Amniotic stem cell (primary cell): ENCODE measurements at places on chromosomes 1 and 21.

- no peak for DNase-seq
Observed at GRCh38 chr1:25727635-25728286, 72.2 kb upstream of the SELENON start.

- DNase-seq = no peak
Observed at GRCh38 chr1:8198522-8198921, 119.4 kb upstream of the SLC45A1 start.

- no peak for DNase-seq
Observed at GRCh38 chr1:24498589-24498988, 4.0 kb upstream of the RCAN3 start.

DNA sequence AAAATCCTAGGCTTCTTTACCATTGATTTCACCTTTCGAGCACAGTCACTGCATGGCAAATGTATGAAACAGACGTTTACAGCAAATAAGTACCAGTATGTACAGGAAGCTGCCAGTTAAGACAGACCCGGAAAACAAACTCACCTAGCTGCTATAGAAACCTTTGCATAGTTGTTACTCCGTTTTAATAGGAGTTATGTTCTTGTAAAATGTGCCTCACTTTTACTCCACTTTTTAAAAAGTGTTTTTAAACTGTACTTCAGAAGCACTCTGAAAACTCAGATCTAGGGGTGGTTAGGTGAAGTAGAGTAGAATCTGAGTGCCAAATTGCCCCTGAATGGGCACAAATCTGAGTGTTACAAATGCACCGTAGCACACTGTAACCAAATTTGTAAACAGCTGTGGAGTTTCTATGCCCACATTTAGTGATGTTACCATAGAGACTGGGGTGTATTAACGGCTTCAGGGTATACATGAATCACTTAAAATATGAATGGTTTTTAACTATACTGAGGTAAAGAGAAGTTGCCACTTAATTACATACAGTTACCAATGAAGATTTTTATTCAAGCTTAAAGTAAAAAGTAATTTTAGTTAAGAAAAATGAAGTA lies 30.7 kb downstream of the CNIH4 start:
- no peak for DNase-seq

DNA sequence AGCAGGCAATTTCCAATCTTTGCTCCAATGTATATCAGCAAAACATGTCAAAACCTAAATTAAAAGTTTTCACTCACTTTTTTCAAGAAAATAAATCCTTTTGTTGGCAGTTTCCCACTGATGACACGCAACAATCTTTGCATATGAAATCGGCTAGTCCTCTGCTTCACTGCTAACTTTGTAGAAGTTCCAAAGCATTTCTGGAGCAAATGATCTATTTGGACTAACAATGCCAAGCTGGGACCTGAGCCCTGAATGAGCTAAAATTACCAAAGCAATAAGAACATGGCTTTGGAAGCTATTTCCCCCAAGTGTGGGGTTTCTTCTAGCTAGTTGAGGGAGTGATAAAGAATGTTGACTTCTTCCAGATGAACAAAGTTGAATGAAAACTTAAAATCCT lies 5.1 kb downstream of the BEND5 start:
- no peak for DNase-seq

GRCh38 chr1:185704181-185704580 lies 30.0 kb upstream of the HMCN1 start:
- DNase-seq = no peak

- no peak for DNase-seq
Observed at GRCh38 chr1:196380316-196380715, 227.9 kb downstream of the KCNT2 start.

DNA sequence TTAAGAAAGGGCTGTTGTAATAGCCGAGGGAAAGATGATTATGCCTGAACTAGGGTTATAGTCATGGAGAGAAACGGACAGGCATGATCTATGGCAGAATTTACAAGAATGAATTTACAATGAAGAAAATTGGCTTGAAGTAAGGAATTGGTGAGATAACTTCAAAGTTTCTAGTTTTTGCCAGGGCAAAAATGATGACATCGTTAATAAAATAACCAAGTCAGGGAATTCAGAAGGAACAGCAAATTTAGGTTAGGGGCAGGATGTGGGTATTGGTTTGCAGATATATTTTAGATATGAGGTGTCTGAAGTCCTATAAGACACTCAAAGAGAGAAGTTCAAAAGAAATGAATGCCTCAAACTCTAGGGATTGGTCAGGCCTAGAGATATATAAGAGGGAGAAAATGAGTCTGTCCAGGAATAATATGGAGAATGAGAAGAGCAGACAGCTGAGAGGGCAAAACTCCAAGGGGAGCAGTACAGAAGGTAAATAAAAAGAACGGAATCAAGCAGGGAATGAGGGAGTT lies 62.8 kb downstream of the IARS2 start:
- no peak for DNase-seq

DNA sequence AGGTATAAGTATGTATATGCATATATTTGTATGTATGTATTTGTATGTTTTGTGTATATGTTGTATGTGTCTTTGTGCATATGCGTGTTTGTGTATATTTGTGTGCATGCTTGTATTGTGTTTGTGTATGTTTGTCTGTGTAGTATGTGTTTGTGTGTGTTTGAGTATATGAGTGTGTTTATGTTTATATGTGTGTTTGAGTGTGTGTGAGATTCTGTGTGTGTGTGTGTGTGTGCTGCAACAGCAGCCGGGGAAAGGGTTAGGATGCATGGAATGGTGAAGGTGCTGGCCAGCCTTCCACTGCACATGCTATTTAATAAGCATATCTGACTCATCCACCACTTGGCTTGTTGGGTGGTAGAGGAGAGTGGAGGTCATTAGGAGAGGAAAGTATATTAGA lies 46.6 kb upstream of the RAB4A start:
- DNase-seq = no peak

DNA sequence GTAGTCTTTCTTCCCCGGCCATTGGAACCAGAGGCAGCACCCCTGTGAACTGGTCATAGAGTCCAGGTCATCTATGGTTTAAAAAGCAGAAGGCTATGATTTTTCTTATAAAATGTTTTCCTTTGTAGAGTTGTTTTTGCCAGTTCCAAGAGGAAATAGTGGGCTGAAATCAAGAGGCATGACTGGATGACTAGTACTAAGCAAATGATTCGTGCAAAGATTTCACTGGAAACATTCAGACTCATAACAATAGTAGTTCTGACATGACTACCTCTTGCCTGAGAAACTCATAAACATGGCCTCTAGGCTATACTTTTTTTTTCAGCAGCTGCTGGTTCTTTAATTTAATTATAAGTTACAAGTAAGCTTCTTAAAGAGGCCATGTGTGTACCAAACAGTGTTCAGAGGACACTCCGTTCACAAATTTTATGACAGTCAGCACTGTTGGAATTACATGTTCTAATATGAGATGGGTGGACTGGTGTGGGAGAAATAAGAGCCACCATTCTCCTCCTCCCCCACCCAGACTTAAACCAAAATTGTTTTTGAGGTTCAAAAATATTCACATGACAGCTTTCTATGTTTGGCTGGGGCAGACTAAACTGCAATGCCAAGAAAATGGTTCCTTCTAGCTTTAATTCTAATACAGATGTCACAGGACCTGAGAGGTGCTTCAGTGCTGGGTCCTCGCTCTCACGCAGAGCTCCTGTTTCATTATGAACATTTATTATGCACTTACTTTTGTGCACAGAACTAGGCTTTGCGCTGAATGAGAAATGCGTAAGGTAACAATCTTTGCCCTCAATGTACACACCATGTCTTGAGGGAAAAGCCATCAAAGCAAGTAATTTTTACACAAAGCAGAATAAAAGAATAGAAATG lies 147.5 kb downstream of the ZC3H11B start:
- no peak for DNase-seq

DNA sequence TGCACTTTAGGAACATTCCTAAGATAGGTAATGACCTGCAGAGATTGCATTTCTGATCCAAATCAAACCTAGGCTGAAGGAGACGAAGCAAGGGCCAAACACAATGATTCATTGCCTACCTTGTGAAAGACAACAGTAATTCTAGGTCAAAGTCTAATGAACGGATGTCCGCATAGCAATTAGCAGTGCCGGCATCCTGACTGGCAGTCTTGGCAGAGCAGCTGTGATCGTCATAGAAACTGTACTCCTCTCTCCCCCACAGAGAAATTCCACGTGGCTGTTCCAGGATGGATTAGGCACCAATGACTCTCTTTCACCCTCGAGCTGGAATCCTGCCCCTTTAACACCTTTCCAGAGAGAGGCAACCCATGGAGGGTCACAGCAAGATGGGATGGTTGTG lies 28.9 kb upstream of the VAV3 start:
- no peak for DNase-seq

- DNase-seq = peak; percentile 43
Observed at GRCh38 chr1:110390692-110391245, at the start of gene SLC16A4. Gene SLC16A4, minus strand, starts transcription at chr1:110391026. Its CDS starts 1,703 bp downstream, at chr1:110389323.

DNA sequence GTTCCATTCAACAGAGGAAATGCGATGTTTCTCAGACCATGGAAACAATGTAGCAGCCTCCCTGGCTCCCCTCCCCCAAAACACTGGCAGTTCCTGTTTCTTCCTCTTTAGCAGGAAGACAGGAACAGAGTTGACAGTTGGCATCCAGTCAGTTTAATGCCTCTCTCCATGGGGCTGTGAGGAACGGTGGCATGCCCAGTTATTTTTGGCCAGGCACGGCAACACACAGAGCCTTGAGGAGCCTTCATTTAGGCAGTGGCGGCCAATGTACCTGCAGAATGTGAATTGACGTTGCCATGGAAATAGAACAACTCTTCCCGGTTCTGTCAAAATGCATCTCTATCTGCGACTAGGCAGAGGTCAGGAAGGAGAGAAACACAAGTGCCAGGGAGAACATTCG lies 330.6 kb downstream of the DSCAM start:
- DNase-seq = no peak

DNA sequence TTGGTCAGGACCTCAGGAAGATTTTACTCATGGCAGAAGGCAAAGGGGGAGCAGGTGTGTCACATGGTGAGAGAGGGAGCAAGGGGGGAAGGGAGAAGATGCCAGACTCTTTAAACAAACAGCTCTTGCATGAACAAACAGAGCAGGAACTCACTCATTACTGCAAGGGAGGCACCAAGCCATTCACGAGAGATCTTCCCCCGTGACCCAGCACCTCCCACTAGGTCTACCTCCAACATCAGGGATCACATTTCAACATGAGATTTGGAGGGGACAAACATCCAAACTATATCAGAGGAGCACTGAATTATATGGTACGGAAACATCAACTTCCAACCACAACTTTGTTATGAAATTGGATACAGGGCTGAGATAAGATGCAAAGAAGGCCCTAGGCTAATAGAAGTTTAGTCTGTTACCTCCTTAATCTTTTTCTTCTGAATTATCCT lies 164.9 kb downstream of the ST6GALNAC3 start:
- DNase-seq = no peak

DNA sequence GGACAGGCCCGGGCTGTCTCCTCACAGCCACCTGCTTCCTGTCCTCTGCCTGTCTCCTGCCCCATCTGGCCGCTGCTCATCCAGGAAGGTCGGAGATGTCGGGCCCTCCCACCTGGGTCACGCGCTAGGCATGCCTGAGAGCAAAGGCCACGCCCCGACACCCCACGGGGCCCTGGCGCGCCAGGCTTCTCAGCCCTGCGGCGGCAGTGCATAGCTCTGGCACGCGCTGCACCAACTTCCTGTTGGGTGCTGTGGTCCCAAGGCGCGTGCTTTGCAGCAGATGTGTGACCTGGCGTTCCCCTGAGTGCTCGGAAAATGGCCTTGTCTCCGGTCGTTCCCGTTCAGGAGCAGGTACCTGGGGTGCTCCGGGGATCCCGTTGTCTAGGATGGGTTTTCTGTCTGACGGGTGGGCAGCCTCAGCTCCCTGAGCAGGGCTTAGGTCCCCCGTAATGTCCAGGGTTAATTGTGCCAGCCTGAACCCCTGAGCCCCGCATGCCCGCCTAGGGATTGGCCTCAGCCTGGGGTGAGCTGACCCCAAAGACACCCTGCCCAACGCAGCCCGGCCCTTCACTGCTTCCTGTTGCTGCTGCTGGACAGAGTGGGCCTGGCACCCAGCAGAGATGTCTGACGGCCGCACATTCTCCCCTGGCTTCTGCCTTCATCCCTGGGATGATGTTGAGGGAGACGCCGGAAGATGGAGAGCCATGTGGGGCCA lies 19.4 kb upstream of the KCNAB2 start:
- no peak for DNase-seq

DNA sequence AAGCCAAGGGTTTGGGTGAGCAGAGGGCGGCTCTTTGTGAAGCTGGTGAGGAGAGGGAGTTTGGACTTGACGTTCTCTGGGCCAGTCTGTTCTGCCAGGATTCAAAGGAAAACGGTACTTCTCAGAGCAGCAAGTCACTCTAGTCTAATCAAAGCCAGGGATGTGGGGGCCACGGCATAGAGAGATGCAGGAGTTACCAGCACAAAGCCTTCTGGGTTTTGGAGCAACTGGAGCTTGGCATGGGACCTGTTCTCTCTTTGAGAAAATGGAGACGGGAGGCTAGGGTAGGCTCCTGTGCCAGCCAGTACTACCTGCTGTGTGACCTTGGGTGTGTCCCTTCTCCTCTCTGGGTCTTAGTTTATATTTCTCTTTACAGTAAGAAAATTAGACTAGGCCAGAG lies 2.1 kb downstream of the TXLNA start:
- DNase-seq = no peak

GRCh38 chr1:25117233-25117823 lies 115.0 kb downstream of the SYF2 start:
- no peak for DNase-seq

DNA sequence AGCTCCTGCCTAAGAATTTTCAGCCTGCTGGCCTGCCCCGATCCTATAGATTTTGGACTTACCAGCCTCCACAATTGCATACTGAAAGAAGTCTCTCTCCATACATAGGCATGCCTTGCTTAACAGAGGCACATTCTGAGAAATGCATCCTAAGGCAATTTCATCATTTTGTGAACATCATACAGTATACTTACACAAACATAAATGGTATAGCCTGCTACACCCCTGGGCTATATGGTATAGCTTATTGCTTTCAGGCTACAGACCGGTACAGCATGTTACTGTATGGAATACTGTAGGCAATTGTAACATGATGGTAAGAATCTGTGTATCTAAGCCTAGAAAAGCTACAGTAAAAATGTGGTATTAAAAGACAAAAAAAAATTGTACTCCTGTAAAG lies 174.7 kb downstream of the NRIP1 start:
- no peak for DNase-seq

DNA sequence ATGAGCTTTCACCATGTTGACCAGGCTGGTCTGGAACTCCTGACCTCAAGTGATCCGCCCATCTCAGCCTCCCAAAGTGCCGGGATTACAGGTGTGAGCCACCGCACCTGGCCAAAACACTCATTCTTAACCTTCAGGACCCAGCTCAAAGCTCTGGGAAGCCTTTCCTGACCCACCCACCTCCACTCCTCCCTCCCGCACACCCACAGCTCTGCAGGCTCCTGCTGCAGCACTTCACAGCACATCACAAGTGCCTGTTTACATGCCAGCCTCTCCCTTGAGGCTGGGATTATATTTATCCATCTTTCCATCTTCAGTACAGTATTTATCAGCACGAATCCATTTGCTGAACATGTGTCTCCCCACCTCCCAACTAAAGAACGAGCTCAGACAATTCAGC lies 14.9 kb downstream of the SLC9A1 start:
- no peak for DNase-seq
